ENCODE measurements at places on chromosomes 12 and 14.

DNA sequence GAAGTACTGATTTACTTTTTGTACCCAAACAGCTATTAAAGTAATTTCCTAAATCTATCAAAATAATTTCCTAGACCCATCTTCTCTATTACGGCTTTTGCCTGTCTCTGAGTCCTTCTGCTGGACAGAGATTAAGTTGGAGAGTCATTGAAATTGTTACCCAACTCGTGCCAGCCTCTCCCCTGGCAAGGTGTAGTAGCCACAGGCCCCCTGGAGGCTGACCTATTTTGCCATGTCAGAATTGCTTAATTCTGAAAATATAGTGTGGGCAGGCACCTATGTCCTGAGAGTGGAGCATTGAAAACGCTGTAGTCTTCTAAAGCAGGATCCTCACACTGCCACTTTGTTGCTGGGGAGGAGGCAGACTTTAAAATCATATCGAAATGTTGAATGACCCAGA lies 308.2 kb downstream of the GLT1D1 start:
- DNase-seq = no peak

DNA sequence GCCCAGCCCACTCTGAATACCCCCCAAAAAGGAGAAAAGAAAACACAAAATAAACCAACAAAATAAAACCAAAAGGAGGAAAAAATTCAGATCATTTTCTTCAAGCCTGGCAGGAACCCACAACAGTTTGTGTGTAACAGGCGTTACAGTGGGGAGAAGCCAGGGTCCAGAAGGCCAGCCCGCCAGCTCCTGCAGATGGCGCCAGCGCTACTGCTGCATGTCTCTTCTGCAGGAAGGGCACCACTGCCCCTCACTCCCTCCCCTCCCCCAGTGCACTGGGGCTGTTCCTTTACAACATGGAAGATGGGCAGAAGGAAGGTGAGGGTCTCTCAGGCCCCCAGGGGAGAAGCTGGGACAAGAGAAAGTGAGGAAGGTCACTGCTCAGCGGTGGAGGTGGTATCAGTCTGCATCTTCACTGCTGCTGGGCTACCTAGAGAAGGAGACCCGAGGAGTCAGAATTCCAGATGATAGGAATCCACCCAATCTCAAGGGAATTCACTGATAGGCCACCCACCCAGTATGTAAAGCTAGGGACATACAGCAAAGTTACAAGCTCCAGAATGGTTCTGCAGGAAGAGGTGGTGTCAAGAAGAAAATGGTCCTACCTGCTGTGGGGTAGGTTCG lies 2.3 kb upstream of the NOP2 start:
- DNase-seq = peak; percentile 65

GRCh38 chr12:121769831-121770301 lies 23.6 kb downstream of the RHOF start:
- DNase-seq = no peak

DNA sequence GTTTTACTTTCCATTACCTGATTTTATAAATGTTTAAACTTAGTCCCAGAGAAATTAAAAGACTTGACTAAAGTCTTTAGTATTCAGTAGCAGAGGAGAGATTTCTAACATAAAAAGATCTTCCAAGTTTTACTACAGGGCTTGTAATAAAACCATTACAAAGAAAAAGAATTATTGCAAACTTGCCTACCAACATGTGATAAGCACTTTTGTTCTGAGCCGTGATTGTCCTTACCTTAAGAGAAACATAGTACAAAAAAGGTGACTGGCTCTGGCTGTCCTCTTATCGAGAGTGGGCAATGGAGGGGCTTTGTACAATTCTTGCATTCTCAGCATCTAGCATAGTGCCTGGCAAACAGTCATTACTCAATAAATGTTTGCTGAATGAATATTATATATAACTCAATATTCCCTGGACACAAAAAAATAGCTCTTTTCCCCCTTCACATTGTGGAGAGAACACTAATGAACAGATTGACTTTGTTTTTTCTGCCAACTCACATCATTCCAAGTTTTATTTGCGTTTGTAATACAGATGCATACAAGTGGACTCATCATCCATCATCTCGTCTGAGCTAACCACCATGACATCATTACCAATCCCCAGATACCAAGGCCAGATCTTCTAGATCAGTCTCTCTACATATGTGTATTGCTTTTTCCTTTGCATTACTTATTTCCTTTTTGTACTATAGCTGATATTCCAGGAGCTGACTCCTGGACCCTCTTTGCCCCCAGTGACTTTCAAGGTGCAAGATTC lies 192.8 kb upstream of the EEA1 start:
- DNase-seq = no peak

- DNase-seq = no peak
Measured at GRCh38 chr14:82091097-82091496, 557.4 kb upstream of the SEL1L start.

GRCh38 chr12:67843257-67843656 lies 146.0 kb upstream of the IFNG-AS1 start:
- no peak for DNase-seq

Data from right forelimb (tissue), 1 donor.